ENCODE measurements at places on chromosomes 3 and 15. TPM values are rescaled to one million over a fixed set of nuclear protein-coding genes. Genes with fewer than 3 reads are reported as not detected.

DNA sequence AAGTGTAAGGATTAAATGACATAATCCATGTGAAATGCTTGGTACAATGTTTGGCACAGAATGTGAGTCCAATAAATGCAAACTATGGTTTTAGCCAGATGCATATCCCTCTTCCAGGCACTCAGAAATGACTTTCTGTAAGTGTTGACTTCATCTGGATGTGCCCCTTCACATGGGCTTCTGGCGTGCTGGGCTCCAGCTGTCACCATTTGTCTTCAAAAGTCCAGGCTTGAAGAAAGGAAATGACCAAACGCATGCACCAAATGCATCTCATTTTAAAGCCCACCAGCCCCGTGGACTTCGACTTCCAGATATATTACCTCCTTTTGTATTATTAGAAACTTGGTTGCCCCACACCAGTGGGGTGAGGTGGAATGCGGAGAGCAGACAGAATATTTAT is 23.7 kb downstream of the CRYGS start:
- no peak for DNase-seq

- no peak for DNase-seq
These were observed 130.0 kb upstream of the NANOGP8 start for GRCh38 chr15:35215093-35215492.

DNA sequence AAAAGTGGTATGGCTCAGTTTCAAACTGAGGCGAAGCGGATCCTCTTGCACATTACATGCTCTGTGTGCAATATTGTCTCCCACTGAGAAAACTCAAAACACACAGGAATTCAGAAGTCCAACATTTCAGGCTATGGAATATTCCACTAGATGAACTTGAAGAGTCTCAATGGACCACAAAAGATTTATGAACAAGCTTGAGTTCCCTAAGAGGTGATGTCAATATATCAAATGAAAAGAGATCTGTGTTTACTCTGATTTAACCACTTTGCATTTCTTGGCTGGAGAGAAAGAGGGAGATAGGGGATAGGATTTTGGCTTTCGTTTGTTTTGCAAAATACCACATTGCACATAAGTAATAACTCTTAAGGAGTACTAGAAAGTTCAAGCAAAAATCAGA is 20.3 kb downstream of the PDZRN3 start:
- no peak for DNase-seq

- DNase-seq = no peak
These were observed 192.4 kb upstream of the DPH6 start for GRCh38 chr15:35738370-35738769.

Gene PLA2G4D
- total RNA-seq = 0.31 TPM

GRCh38 chr3:57309769-57310360 is 17.4 kb upstream of the ASB14 start:
- no peak for DNase-seq
